ENCODE measurements at places on chromosomes 2 and 18.

GRCh38 chr2:68344031-68344430, 21.1 kb upstream of the PLEK start:
- DNase-seq = no peak

GRCh38 chr2:233321166-233321565, 13.6 kb downstream of the SAG start:
- DNase-seq = no peak

DNA sequence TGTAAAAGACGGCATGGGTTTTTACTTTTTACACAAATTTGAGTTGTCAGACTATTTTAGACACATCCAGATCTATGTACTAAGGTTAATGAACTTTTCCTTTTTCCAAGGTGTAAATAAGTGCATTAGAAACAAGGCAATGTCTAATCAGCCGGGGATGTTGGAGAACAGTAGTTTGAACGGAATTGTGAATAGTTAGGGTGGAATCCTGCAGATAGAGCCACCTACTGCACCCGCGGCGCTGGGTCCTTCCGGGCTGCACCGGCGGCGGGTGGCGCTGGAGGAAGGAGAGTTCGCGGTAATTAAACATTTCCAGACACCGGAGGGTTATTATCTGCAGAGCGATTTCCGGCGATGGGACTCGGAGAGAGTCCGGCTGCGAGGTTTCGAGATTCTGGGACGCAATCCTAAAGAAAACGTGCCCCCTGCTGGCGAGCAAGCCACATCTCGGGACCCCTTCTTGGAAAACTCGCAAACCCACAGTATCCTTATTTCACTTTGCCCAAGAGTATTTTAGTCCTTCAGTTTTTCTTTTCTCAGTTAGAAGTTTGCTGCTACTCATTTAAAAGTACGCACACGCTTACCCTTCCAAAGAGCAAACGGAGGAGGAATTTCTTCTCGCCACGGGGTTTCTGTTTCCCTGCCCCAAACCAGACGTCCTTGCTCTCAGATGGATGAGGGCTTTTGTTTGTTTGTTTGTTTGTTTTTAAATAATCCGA, 4.5 kb upstream of the OSR1 start:
- peak; percentile 84 for DNase-seq

DNA sequence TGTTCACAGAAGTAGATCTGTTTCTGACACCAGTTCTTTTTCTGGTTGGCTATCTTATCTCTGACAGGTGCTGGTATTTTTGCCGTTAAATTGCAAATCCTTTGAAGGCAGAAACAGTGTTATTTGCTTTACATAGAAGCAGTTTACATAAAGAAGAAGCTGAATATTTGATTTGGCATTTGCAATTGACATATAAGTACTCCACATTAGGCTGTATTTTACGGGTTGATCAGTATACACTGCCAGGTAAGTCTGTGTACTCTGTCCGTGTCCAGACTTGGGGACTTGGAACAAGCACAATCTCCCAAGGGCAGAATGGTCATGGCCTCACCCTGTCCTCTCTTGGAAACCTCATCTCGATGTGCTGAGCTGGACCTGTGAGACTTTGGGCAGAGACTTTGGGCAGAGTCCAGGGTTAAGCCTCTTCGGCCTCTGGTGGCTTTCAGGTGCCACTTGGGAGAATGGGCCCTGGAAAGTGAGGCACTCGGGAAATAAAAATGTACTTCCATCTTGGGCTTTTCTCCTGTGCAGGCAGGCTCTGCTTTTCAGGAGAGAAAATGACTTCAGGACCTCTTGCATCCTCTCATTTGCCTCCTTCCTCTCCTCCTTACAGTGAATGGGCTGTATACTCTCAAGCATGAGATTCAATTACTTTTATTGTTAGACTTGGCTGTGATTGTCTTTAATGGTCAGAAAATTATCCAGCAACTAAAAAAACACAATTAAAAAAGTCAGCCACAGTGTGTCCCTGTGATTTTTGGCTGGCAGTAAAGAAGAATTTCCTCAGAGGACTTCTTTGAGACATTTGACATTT, 108.5 kb downstream of the RAPGEF4 start:
- DNase-seq = no peak

GRCh38 chr2:237549643-237550415, 16.5 kb upstream of the PRLH start:
- DNase-seq = no peak

GRCh38 chr2:151673016-151673415, 61.3 kb downstream of the NEB start:
- no peak for DNase-seq

DNA sequence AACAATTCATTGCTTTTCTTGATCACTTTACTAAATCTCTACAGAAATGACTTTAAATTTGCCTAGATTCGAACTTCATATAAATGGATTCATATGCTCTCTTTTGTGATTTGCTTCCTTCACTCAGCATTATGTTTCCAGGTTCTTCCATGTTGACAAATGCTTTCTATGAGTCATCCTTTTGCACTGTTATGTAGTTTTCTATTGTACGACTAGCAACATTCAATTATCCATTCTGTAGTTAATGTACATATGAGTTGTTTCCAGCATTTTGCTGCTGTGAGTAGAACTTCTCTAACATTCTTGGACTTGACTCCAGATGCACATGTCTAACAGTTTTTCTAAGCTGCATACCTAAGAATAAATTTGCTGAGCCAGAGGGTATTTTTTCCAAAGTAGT, 66.5 kb upstream of the NEUROD1 start:
- DNase-seq = no peak

DNA sequence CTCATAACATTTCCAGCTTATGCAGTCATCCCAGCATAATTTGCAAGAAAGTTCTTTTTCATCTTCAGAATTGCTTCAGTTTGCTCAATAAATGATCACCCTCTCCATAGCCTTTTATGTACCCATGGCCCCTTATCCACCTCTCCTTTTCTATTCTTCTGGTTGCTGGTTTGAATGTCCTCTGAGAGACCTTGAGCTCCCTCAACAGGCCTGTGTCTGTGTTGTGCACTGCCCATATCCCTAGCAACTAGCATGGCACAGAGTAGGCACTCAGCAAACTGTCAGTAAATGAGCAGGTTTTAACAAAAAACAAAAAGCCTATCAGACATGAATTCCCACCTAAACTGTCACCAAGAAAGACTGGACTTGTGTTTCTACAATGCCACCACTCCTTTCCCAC, 160.5 kb downstream of the AKAIN1 start:
- DNase-seq = no peak

GRCh38 chr2:231326404-231326803, 69.1 kb upstream of the B3GNT7 start:
- DNase-seq = no peak

- DNase-seq = no peak
Observed at GRCh38 chr2:147917161-147917560, 72.3 kb downstream of the ACVR2A start.

- DNase-seq = no peak
Observed at GRCh38 chr2:178223806-178224205, 29.5 kb downstream of the OSBPL6 start.

- peak; percentile 18 for DNase-seq
Observed at GRCh38 chr2:108617617-108618016, 83.3 kb downstream of the LIMS1 start.

DNA sequence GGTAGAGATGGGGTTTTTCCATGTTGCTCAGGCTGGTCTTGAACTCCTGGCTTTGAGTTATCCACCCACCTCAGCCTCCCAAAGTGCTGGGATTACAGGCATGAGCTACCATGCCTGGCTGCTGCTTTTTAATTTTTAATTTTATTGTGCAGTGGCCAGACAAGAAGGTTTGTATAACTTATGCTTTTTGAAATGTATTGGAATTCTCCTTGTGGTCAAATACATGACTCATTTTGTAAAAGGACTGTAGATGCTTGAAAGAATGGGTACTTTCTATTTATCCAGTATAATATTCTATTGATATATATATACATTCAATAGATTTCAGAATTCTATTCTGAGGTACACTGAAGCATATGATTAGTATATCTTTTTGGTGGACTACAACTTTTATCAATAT, 82.6 kb upstream of the ST3GAL5 start:
- no peak for DNase-seq

DNA sequence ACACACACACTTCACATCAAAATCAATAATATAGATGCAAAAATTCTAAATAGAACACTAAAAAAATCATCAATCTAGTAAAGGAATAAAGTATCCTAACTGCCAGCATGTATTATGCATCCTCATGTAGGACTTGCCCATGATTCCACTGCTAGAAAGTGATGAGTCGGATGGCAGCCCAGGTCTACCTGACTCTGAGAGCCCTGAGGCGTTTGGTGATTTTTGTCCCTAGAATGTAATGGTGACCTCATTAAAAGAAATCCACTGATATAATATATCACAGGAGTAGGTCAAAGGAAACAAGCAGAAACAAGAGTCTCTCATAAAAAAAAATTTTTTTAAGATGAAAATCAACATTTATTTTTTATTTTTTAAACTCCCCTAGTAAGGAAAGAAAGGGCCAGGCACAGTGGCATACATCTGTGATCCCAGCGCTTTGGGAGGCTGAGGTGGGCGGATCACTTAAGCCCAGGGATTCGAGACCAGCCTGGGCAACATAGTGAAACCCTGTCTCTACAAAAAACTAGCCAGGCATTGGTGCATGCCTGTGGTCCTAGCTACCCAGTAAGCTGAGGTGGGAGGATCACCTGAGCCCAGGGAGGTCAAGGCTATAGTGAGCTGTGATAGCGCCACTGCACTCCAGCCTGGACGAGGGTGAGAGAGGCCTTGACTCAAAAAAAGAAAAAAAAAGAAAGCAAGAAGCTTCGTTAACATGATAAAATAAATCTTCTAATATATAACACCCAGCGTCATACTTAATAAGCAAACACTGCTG, 24.4 kb upstream of the ACTG2 start:
- no peak for DNase-seq

- DNase-seq = no peak
Observed at GRCh38 chr2:217077831-217078407, 218.1 kb upstream of the TNP1 start.

DNA sequence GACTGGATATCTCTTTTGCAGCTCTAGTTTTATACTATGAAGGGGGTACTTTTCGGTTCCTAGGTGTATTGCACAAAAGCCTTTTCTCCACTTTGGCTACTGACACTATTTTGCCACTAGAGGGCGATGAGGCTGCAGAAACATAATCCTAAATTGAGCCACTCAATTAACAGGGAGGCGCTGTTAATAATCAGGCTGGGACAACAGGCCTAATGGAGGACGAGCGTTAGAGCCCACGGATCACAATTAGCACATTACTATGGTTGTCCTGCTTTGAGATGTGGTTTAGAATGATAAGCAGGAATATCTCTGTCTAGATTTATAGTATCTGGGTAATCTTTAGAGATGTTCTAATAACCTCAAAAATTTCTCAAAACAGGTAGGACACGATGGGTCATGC, 62.2 kb upstream of the PMAIP1 start:
- DNase-seq = peak; percentile 42

GRCh38 chr2:223222397-223222796, 170.4 kb downstream of the KCNE4 start:
- DNase-seq = no peak

DNA sequence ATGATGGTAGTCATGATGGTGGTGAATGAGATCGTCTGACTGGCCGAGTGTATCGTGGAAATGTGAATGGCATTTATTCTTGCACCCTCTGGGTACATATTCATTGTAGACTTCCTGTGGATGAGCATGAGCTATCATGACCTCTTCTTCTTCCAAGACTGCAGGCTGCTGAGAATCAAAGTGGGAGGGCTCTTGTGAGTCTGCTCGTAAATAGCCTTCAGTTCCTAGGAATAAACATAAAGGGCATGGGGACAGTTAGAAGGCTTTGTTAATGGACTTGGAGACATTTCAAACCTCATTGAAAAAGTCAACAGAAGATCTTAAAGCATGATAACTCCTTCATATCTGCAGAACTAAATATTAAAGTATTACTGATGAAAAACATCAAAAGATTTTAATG, 14.9 kb downstream of the SLC39A6 start:
- DNase-seq = no peak

DNA sequence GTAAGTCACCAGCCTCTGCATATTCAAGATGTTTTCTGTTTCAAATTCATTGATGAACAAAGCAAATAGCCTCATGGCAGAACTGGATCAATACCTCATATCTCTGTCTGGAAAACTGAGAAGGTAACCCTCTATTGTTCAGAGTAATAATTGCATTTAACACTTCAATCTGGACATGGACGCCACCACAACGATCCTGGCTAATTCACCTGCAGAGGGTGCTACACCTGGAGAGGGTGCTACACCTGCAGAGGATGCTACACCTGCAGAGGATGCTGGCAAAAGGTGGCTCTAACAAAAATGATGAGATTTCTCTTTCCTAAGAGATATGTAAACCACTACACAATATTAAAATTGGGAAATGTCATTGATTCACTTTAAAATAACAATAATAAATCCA, 183.1 kb upstream of the HNRNPA3 start:
- DNase-seq = no peak

DNA sequence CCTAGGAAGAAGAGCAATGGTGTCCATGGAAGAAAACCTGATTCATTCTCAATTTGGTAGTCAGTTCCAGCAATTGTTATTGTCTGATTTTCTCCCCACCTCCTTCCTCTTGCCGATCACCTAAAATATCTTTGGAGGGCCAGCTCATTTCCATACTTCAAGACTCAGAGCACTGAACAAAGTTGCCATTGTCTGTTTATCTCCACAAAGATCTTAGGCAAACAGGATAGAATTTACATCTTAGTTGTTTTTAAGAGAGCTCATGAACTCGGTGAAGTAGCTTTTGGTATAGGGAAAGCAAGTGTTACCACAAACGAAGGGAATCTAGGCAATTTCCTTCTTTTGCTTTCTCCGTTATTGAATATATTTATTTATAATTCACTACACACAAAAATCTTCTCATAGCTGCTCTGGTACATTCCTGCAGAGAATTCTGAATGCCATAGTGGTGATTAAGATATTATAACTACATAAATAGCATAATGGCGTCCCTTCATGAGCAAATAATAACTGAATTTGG, 41.5 kb upstream of the CHST9 start:
- no peak for DNase-seq

- no peak for DNase-seq
Observed at GRCh38 chr2:130818809-130819208, 17.9 kb upstream of the ARHGEF4 start.

GRCh38 chr2:234257859-234258561, 207.5 kb downstream of the SPP2 start:
- DNase-seq = peak; percentile 10

- no peak for DNase-seq
Observed at GRCh38 chr2:37987098-37987775, 62.1 kb downstream of the RMDN2 start.
